ENCODE measurements at places on chromosomes 2 and 18.
A peak's percentile ranks its signal among the peaks of the same experiment; 100 is the strongest.

DNA sequence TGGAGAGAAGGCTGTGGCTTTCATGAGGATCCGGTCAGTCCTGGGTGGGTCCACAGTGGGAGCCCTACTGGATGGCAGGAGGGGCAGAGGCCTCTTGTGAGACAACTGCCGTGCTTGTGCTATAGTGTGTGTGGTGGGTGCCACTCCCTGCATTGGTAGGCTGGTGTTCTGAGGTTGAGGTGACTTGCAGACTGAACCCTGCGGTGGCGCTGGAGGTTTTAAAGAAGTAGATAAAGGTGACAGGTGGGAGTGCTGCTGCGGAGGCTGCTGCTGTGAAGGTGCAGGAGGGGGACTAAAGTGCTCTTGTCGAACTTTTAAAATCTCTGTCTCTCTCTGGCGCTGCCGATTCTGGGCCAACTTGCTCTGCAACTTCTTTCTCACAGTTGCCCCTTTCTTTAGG is 29.7 kb downstream of the INO80D start:
- no peak for DNase-seq

DNA sequence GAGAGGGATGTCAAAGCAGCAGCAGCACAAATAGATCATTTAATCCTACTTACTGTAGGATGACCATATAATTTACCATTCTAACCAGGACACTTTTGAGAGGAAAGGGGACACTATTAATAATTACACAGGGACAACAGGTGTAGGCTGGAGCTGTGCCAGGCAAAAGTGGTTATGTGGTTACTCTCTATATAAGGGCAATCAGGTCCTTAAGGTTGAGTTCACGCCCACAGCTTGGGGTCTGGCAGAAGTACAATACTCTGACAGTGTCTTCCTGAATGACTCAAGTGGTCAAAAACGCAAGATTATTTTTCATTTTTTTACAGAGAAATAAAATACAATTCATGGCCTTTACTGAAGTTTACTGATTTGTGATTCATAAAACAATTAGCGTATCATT is 2.8 kb downstream of the PREPL start:
- peak; percentile 81 for DNase-seq

DNA sequence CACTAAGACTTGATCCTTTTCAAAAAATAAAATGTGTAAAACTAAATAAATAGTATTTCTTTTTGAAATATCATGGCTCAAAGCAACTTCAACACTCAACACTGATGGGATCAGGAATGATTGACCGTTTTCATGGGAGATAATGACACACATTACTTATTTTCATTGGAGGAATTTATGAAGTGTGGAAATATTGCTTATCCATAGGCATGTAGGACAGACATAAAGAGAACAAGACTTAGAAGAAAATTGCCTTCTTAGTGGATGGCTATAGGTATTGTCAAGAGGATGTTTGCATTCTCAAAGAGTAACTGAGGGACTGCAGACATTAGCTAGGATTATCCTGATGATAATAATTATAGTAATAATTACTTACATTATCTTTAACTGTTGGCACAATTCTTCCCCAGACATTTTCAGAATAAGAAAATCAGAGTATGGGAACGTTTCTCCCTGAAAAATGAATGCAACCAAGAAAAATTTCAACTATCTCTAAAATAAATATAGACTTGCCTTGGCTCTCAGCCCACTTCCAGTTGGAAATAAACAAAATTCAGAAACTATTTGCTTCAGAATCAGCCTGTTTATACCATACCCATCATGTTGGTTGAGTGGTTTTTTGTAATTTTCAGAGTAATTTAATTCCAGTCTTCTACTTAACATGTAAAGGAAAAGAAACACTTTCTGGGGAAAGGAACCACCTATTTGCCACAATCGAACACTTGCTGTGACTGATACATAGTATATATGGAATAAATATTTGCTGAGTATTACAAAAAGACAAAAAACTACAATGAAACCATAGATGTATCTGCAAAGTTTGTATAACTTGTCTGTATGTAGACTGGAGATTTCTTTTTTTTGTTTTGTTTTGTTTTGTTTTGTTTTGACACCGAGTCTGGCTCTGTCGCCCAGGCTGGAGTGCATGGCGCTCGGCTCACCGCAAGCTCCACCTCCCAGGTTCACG is 165.7 kb downstream of the TMX3 start:
- peak; percentile 86 for DNase-seq

- no peak for DNase-seq
Observed at GRCh38 chr2:240369335-240369734, 66.1 kb upstream of the GPC1 start.

GRCh38 chr2:36486521-36487044 is 111.4 kb downstream of the FEZ2 start:
- peak; percentile 89 for DNase-seq

DNA sequence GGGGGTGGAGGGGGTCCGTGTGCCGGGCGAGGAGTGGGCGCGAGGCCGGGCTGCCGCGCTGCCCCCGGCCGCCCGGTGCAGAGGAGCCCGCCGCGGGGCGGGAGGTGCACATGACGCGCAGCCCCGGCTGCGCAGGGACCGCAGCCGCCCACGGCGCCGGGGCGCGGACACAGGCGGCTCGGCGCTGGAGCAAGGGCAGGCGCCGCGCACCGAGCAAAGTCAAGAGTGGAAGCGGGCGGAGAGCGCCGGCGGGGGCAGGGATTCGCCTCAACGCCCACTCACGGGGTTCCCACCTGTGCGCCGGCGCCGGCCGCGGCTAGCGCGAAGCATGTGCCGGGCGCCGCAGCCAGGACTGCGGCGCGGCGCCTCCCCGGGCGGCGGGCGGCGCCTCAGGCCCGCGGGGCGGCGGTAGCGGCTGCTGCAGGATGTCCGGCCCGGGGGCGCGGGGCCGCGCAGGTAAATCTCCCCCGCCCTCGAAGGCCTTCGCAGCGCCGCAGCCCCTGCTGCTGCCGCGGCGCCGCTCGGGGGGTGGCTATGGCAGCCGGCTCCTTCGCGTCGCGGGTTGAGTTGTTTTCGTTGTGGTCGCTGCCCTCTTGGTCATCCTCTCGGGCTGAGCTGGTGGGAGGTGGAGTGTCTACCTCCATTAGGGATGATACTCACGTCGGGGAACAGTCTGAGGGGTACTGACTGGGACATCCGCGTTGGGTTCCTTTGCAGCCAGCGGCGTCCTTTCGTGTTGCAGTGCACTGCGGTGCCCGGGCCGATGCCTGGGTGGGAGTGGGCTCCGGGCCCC is 216.3 kb upstream of the DTNA start:
- peak; percentile 2 for DNase-seq

- DNase-seq = no peak
Observed at GRCh38 chr2:15189216-15189615, 371.9 kb downstream of the NBAS start.

DNA sequence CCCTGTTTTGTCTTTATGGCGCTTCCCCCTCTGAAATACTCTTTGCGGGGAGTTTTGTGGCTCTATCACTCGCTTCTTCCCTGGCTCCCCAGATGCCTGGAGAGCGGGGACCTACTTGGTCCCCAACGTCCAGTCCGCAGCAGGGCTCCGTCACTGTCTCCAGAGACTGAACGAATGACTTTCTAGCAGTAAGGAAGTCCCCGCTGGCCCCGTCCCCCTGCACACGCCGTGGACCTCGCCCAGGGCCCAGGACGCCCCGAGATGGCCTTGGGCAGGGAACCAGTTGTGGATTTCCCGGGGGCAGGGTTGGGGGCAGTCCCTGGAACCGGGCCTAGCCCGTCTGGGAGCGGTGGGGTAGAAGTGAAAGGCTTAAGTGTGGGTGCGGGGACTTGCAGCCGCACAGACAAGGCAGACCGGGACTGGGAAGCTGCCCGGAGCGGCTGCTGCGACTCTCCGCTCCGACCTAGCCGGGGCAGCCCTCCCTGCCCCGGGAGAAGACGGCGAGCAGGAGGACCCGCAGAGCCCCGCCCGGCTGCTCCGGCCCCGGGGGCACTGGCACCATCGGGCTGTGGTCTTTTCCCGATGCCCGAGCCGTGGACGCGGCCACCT is 821 bp upstream of the EPHA4 start:
- DNase-seq = peak; percentile 68

DNA sequence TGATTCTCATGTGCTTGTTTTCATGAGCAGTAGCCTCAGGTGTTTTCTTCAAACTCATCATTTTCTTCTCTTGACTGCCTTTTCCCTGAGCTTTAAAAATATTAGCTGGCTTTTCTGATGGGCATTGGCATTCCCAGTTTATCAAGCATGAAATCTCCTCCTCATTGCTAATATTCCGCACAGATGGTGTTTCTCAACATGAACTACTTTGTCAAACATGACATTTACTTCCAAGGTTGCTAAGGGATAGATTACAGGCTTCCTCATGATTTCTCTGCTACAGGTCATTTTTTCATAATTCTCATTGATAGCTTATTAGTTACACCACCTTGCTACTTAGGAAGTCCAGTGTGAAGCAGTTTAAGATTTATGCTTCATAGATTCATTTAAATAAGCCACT is 1116.9 kb upstream of the CNTNAP5 start:
- DNase-seq = no peak

- DNase-seq = no peak
Observed at GRCh38 chr2:232874677-232875223, 4.7 kb downstream of the SNORC start.

GRCh38 chr2:23135481-23136100 is 249.4 kb upstream of the KLHL29 start:
- no peak for DNase-seq

DNA sequence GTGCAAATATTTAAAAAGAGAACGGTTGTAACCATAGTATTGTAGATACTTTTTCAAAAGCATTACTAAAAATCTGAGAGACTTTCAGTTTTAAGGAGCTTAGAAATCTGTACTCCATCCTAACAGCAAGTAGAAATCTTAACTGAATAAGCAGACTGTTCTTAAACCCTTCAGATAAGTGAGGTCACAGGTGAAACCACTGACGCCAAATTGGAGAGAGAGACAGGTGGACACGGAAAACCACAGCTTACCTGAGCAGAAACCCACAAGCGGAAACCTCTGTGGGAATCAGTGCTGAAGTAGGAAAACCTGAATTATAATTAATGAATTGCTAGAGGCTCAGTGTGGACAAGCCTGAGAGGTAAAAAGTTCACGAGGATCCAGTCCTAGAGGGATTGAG is 959.4 kb upstream of the CELF4 start:
- no peak for DNase-seq

DNA sequence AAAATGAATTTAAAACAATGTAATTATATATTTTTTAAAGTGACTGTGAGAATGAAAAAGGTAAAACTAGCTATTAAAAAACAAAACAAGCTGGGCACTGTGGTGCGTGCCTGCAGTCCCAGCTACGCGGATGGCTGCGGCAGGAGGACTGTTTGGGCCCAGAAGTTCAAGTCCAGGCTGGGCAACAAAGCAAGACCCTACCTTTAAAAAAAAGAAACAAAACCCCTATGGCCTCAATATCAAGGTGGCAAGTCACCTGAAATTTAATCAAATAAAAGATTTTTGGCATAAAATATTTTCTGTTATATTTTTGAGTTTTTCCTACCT is 46.9 kb upstream of the STRN start:
- no peak for DNase-seq

DNA sequence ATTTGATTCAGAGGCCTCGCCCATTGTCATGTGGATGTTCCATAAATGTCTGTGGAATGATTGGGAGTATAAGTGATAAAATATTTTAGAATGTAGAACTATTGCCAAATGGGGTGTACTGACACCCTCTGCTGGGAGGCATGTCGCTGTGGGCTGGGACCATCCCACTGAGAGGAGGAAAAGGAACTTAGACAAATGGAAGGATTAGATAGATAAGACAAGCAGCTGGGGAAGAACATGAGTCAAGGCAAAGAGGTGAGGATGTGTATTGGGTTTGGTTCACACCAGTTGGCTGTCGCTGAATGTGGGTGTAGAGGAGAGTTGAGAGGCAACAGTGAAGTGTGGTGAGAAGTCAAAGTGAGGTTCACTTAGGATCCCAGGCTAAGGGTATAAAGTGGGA is 4.0 kb downstream of the C2orf74 start:
- no peak for DNase-seq

All from iris pigment epithelial cell (primary cell).